ENCODE measurements at places on chromosomes 2 and 18. TPM values are rescaled to one million over a fixed set of nuclear protein-coding genes. Genes with fewer than 3 reads are reported as not detected.

- DNase-seq: no peak
Measured at GRCh38 chr2:194566907-194567660, 1089.9 kb upstream of the SLC39A10 start.

- no peak for DNase-seq
Measured at GRCh38 chr18:49228187-49228586, 232.3 kb downstream of the DYM start.

GRCh38 chr2:65916785-65917295 is 484.4 kb upstream of the SPRED2 start:
- DNase-seq: no peak

- no peak for DNase-seq
Measured at GRCh38 chr18:8065773-8066172, 498.7 kb downstream of the PTPRM start.

DNA sequence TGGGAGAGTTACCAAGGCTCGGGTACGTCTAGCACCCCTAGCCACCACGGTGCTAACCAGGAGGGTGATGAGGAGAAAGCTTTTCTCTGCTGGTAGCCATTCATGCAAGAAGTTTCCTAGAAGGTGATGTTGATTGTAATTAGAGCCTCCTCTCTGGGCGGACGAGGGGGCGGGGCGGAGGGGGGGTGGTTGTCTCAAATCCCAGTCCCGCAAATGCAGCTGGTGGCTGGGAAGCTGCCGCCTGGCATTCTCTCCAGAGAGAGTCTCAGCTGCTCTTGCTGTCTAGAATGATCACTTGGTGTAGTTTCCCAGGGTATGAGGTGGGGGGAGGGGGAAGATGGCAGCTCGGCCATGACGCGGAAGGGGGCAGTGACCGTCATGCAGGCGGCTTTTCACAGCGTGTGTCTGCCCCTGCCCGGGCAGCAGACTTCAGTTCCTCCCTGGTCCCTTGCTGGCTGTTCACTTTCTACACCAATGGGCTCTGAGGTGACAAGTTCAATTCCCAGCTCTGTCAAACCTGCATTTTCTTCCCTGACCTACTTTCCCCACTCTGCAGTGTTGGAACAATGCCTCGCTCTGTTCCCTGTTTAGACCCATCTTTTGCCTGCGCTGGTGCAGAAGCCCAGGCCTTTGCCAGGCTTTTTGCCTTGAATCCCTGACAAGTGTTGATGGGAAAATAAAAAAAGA is 61.5 kb upstream of the KLF7 start:
- peak; percentile 14 for DNase-seq

- no peak for DNase-seq
Measured at GRCh38 chr2:229661478-229661877, 52.9 kb downstream of the DNER start.

DNA sequence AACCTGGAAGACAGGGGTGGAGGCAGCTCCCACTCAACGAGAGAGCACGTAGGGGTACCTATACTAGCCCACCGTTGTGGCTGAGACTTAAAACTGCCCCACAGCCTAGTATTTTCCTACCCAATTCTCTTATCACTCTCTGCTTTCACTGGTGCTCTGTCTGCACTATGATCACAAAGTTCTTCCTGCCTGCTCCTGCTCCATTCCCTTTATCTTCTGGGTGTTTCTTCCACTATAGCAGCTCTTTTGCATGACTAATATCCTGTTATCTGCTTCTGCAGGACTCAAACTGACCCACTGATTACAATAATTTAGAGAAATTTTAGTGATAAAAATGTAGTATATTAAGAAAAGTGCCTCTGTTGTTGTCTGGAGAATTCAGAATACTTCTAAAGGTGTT is 184.8 kb downstream of the LRP1B start:
- DNase-seq: no peak

- no peak for DNase-seq
Measured at GRCh38 chr2:236976266-236977062, 109.2 kb upstream of the COPS8 start.

GRCh38 chr2:6287406-6287805 is 578.3 kb downstream of the CMPK2 start:
- no peak for DNase-seq

GRCh38 chr2:213147538-213147937 is 3.9 kb downstream of the IKZF2 start:
- no peak for DNase-seq

DNA sequence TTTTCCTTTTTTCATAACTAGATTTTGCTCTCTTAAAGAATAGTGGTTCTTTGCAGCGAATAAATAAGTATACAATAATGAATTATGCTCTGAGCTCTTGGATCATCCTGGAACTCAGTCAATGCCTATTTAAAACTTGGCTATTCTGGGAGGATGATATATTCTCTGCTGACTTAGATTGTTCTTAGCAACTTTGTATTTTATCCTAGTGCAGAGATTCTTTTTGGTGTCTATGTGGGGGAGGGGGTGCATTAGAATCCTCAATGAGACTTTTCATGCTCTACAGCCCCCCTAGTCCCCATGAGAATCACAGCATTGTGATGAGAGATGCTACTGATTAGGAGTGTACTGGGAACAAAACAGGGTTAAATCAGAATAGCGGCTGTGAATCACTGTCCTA is 8.8 kb upstream of the FAM98A start:
- no peak for DNase-seq

GRCh38 chr2:213862407-213863076 is 548.3 kb upstream of the VWC2L start:
- DNase-seq: no peak

DNA sequence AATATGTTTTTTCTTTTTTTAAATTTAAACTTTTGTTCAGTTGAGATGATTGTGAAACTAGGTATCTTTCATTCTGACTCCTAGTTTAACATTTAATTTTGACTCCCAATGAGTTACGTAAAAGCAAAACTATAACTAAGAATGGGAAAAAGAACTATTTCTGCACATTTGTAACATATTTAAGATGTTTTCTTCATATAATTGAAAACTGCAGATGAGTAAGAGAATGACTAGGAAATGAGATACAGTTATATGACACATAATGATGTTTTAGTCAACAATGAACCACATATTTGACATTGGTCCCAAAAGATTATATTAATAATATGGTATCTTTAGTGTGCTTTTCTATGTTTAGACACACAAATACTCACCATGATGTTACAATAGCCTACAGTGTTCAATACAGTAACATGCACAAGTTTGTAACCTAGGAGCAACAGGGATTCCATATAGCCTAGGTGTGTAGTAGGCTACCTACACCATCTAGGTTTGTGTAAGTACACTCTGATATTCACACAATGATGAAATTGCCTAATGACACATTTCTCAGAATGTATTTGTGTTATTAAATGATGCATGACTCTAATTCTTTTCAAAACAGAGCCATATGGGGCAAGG is 12.6 kb downstream of the ERMN start:
- no peak for DNase-seq

DNA sequence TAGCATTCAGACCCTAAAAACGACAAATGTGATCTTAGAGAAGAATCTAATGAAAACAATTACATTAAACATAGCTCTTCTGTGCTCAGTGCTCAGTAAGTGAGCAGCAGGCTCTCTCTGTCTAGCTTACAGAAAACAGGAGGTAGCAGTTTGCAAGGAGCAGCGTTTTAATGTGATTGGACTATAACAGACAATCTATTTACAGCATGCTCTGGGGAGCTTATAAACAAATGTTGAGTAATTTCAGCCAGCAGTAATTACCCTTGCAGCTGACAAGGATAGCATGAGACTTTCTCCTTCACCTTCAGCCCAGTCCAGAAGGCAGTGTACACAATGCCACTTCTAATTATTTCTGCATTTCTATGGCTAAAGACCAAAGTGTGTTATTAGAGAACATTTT is 270.4 kb downstream of the FIGN start:
- DNase-seq: no peak

GRCh38 chr2:203789618-203790017 is 78.0 kb upstream of the CTLA4 start:
- DNase-seq: no peak

DNA sequence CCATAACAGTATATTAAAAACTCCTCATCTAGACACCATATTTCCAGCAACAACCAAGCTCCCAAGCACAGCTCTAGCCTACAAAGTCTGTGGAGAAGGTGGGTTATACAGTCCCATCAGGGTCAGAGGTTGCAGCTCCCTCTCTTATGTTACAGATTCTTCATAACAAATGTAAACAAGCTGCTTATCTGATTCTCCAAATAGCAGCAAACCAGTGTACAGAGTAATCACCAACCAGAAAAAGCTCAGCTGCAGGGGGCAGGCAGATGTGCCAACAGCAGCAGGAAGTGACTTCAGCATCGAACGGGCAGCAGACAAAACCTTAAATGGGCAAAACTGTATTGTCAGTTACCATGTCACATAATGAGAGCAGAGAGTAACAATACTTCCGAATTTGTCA is 52.9 kb upstream of the NABP1 start:
- DNase-seq: no peak

DNA sequence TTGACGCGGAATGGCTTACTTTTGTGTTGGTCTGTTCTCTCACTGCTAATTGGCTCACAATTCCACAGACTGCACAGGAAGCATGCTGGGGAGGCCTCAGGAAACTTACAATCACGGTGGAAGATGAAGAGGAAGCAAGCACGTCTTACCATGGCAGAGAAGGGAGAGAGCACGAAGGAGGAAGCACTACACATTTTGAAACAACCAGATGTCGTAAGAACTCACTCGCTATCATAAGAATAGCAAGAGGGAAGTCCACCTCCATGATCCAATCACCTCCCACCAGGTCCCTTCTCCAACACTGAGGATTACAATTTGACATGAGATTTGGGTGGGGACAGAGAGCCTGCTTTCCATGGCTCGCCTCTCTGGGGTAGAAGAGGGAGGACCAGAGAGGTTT is 106.2 kb downstream of the KCNF1 start:
- DNase-seq: no peak

GRCh38 chr2:31270822-31271231 is 36.9 kb downstream of the EHD3 start:
- DNase-seq: no peak

DNA sequence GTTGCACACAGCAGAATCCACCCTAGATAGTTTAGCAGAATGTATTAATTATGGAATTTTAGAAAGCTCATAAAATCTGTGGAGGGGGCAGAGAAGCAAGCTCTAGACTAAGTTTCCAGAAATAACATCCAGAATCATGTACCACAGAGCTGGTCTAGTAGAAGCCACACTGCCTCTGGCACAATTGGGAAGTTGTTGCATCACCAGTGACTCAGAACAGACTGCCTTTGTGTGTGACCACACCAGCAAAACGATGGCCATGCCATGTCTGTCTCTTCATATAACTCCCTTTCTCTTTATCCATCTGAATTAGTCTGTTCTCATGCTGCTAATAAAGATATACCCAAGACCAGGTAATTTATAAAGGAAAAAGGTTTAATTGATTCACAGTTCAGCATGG is 158.9 kb downstream of the CCDC148 start:
- no peak for DNase-seq

The RTKN gene
- 9.3 TPM for total RNA-seq

The KYNU gene
- total RNA-seq: 0.40 TPM

The CDK5R2 gene
- total RNA-seq: not detected

The MPP4 gene
- 0.25 TPM for total RNA-seq

The KLHL14 gene
- 0.09 TPM for total RNA-seq

The RNF25 gene
- 13.5 TPM for total RNA-seq

The SERPINB4 gene
- not detected for total RNA-seq

The SPDYA gene
- 0.16 TPM for total RNA-seq

The TNFRSF11A gene
- 0.66 TPM for total RNA-seq

The C1GALT1C1L gene
- total RNA-seq: 1.3 TPM

The SLC66A3 gene
- 5.5 TPM for total RNA-seq
